ENCODE measurements at places on chromosomes 2 and 18. TPM values are rescaled to one million over a fixed set of nuclear protein-coding genes. Genes with fewer than 3 reads are reported as not detected.

NPAS2 gene
- total RNA-seq, result 2.6 TPM

ZAP70 gene
- total RNA-seq, result 2.4 TPM

WDCP gene
- total RNA-seq, result 43.9 TPM

PLGLB1 gene
- total RNA-seq, result 4.6 TPM

CHRND gene
- 5.8 TPM for total RNA-seq

UNC50 gene
- 44.0 TPM for total RNA-seq

CDK5R2 gene
- 1.7 TPM for total RNA-seq

DNA sequence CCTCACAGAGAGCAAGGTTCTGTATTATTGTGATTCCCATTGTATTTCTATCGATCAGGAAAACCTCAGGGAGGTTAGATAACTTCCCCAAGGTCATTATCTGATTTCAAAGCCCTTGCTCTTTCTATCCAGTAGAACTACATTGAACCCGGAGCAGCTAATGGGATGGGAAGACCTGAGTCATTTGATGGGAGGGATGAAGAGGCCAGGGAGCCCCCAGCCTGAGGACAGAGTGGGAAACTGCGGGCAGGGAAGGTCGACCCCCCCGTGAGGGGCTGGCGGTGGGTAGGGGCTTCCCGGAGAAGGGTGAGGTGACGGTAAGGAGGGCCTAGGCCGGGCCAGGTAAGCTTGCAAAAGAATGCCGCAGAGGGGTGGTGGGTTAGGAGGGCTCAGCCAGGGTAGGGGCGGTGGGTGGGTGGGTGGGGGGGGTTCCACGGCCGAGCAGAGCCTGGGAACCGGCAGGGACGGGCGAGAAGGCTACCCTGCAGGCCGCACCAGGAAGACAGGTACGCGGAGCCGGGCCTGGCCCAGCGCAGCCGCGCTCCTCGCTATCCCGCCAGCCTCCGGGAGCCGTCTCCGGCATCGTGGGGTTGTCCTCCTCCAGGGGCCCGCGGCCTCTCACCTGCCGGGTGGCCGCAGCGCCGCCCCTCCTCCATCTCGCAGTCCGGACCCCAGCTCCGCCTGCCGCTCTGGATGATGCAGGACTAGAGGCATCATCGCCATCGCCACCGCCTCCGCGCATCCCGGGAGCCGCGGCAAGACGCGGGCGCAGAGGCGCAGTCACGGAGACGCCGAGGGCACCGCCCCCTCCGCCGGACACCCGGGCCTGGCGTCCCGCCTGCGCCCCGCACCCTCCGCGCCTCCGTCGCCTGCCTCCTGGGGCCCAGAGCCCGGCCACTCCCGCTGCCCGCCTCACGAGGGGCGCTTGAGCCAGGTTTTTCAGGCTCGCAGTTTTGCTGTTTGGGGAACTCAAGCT lies at the start of gene GPR75:
Gene GPR75 (minus strand): TSS at position 762 of the 976 bp plus-strand sequence. CDS start 5,211 bp downstream, outside the sequence.
- H3K27ac ChIP-seq, result no peak within 1 kb of the TSS
- no peak for DNase-seq
- peaks cover 19% of the 10 kb centered on the region for H3K36me3 ChIP-seq
- H3K27me3 ChIP-seq, result no peaks in the 10 kb centered on the region
- H3K4me3 ChIP-seq, result no peak within 1 kb of the TSS

DNA sequence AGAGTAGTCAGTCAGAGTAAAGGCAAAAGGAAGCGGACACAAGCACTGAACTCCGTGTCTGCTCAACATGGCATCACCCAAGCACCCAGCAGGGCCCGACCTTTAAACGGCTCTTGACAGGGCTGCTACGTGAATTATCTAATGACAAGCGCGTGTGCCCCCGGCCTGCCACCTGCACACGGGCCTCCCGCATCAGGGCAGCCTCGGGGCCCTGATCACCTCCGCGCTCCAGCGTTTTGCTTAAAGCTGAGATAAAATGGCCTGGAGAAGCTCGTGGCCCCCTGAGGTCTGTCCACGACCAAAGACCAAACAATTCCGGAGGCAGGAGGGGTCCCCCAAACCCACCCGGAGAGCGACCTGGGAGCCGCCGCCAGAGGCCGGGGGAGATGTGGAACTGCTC lies 376 bp downstream of the NDUFA10 start:
- H3K27ac ChIP-seq, result peak overlapping the region; percentile 88
- no peak for DNase-seq
- peaks cover 5% of the 10 kb centered on the region for H3K36me3 ChIP-seq
- peaks cover 36% of the 10 kb centered on the region for H3K27me3 ChIP-seq
- peak overlapping the region; percentile 96 for H3K4me3 ChIP-seq

- H3K27me3 ChIP-seq, result no peaks in the 10 kb centered on the region
- no peak overlapping the region for H3K27ac ChIP-seq
- no peaks in the 10 kb centered on the region for H3K36me3 ChIP-seq
- no peaks in the 10 kb centered on the region for H3K4me1 ChIP-seq
- H3K4me3 ChIP-seq, result no peak overlapping the region
These were observed 153.1 kb upstream of the PKDCC start for GRCh38 chr2:41894563-41895333.

DNA sequence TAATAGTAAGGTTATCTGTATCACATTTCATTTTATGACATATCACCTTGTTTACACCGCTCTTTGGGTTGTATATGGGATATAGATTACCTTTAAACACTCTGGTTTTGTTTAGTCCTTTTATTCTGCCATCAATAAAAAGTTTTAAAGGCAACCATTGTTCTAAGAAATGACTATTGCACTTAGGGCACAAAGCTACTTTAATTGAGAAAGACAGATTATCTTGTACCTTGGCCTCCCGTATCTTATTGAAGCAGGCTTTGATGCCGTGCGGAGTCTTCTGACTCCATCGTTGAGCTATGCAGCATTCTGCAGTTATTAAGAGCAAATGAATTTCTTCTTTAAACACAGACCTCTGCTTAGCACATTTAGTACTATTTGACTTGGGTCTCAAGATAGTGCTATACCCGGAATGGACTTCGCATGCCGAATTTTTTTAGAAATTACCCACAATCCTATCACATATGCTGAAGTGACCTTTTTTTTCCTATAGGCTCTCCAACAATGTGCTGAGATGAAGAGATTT lies 16.7 kb downstream of the PKDCC start:
- peaks cover 18% of the 10 kb centered on the region for H3K27me3 ChIP-seq
- peaks cover under 1% of the 10 kb centered on the region for H3K36me3 ChIP-seq

- H3K4me3 ChIP-seq, result no peak overlapping the region
- H3K4me1 ChIP-seq, result peaks cover 40% of the 10 kb centered on the region
- no peak for DNase-seq
- no peaks in the 10 kb centered on the region for H3K27me3 ChIP-seq
These were observed 146.5 kb downstream of the NDUFA10 start for GRCh38 chr2:239878686-239879085.

DNA sequence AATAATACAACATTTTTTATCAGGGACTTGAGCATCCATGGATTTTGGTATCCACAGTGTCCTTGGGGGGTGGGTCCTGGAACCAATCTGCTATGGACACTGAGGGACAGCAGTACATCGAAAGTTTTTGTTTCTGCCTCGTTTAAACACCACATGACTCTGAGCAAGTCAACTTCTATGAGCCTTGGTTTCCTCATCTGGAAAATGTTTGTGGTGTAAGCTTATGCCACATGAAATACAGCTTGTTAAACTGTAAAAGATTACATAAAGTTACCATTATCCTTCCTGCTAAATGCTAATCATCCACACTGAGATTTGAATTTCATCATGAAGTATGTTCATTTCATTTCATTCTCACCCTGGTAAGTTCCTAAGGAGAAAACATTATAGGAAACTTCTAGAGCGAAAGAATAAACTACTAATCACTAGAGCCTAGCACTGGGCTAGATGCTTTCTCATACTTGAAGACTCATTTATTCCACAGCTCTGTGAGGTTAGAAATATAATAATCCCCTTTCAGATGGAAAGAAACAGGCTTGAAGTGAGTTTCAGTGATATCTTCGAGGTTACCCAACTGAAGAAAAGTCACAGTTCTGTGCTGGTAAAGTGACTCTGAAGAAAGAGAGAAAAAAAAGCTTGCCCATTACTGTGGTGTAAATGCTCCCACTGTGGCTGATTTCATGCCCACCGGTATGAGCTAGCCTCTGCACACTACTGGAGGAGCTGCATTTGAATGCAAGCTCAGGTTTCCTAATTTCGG lies 29.2 kb downstream of the MCFD2 start:
- no peak overlapping the region for H3K4me3 ChIP-seq
- no peak for DNase-seq
- H3K27ac ChIP-seq, result no peak overlapping the region

DNA sequence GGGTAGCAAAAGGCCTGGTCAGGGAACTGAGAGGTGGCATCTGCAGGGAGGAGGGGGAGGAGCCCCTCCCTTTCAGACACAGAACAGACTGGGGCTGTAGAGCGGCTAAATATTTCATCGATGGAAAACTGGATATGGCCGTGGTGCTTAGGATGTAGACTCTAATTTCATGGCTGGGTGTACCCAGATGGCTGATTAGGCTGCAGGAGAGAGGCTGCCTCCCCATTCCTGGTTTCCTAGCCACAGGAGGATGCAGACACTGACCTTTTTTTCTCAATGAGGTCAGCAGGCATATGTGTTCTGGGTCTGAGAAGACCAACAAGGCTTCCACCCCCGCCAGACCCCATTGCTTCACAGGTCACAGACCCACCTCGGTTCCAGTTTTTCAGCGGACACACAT lies 79.3 kb upstream of the STPG4 start:
- no peak overlapping the region for H3K27ac ChIP-seq
- H3K4me1 ChIP-seq, result peaks cover 39% of the 10 kb centered on the region
- no peak overlapping the region for H3K4me3 ChIP-seq

DNA sequence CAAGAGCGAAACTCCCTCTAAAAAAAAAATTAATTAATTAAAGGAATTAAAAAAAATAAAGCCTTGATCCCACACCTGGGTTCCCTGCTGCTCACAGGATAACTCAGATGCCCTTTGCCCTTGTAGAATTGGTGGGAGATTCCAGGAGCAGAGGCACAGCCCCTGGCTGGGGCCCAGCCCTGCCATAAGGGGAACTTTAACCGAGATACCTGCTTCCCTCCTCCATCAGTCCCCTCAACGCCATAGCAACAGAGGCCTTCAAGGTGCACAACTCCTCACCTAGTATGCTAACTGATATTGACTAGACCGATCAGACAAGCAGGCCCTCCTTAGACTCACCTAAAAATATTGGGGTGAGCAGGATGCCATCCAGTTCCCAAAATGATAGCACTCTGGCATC lies 23.6 kb downstream of the TEX44 start:
- peak overlapping the region; percentile 59 for H3K4me3 ChIP-seq
- no peak for DNase-seq
- no peaks in the 10 kb centered on the region for H3K27me3 ChIP-seq
- H3K36me3 ChIP-seq, result no peaks in the 10 kb centered on the region

DNA sequence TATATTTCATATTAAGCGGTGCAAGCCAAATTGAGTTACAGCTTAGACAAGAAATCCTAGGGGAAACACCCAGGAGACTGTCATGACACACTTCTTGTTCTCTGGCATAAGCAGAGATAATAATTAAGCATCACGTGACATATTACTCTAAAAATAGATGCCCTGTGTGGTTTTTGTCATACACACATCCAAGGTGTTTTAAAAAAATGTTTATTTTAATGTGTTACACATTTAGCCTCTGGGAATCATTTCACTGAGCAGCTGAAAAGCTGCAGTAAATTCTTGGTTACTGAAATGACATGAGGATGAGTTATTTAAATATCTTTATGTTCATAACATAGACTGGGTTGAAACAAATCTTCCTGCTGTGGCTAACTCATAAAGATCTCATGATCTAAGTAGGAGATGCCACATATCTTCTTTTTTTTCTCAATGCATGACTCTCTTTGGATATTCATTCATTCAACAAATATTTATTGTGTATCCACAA lies 38.0 kb upstream of the ERMN start:
- H3K36me3 ChIP-seq, result peaks cover 6% of the 10 kb centered on the region
- H3K4me3 ChIP-seq, result no peak overlapping the region
- no peaks in the 10 kb centered on the region for H3K27me3 ChIP-seq

DNA sequence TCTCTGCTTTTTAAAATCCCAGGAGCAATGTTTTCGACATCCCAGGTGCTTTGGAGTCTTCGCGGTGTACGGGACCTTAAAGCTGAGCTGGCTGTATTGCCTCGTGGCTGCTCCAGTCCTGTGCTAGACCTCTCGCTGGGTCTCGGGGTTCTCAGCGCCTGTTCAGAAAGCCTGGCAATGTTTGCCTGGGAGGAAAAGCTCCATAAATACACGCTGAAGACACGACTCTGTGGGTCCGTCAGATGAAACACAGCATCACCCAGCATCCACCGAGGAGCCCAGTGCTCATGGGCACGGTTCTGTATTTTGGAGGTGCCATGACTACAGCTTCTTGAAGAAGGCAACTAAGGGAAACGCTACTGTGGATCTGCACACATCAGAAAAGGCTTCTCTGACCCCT lies 21.6 kb downstream of the MBP start:
- DNase-seq, result no peak
- H3K27ac ChIP-seq, result no peak overlapping the region
- H3K4me3 ChIP-seq, result no peak overlapping the region

DNA sequence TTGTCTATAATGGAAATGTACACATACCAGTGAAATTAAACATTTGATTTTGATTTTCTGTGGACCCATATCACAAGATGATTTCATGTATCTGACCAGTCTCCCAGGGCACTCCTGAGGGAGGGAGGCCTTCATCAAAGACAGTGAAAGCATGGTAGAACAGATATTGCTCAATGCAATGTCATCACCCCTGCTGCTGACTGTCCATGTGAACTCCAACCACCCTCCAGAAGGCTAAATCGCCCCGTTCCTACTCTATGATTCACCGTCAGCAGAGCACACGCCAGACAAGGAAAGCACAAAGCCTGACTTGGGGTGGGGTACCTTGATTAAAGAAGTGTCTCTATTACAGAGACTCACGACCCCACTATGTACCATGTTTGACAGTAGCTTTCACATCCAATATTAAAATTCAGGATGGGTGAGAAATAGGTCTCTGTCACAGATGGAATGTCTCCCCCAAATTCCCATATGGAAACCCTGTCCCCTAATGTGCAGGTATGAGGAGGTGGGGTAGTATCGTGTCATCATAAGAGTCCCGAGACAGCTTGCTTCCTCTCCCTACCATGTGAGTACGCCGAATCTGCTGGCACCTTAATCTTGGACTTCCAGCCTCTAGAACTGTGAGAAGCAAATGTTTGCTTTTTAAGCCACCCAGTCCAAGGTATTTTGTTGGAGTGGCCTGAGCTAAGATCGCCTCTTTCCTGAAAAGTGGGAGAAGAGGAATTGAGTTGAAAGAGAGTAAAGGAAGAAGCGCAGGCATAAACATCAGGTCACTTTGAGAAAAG lies 42.4 kb downstream of the CYB5A start:
- H3K4me1 ChIP-seq, result peaks cover 13% of the 10 kb centered on the region
- DNase-seq, result no peak
- no peak overlapping the region for H3K4me3 ChIP-seq

GRCh38 chr18:34297287-34297686 lies 72.6 kb upstream of the NOL4 start:
- H3K4me1 ChIP-seq, result no peaks in the 10 kb centered on the region
- DNase-seq, result no peak
- H3K27me3 ChIP-seq, result no peaks in the 10 kb centered on the region
- H3K4me3 ChIP-seq, result no peak overlapping the region
- H3K27ac ChIP-seq, result no peak overlapping the region

DNA sequence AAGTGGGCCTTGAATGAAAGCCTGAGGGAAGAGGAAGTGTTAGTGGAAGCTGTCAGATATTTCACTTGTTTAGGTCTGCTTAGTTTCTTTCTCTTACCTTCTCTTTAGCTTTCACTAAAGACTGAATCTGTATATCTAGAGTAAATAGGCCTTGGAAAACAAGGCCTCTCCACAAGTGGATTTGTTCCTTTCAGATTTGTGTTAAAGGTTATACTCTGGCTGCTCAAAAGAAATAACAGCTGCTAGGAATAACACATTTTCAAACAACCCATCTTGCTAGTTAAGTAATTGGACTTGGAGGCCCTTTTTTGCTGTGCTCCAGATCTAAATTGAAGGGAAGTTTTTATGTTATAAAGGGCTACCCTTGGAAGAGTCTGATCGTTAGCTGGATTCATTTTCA lies 236.3 kb downstream of the KIAA1328 start:
- H3K4me3 ChIP-seq, result no peak overlapping the region
- no peaks in the 10 kb centered on the region for H3K4me1 ChIP-seq
- H3K36me3 ChIP-seq, result peaks cover 9% of the 10 kb centered on the region

Data from neural crest cell (in vitro differentiated cells).